ENCODE measurements at places on chromosomes 6 and 20.

DNA sequence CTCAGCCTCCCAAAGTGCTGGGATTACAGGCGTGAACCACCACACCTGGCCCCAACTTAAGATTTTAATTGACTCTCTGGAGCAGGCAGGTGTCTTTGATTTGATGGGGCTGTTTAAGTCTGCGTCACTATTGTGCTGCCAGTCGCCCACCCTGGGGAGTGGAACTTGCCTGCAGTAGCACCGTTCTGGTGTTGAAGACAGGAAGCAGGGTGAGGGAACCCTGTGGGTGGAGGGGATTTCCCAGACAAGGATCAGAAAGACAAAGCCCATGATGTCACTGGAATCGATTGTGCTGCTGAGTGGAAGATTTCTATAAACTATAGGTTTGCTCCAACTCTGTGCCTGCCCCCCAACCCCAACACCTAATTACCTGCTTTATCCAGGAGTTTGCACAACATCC, 11.0 kb downstream of the ALDH8A1 start:
- no peak for DNase-seq

DNA sequence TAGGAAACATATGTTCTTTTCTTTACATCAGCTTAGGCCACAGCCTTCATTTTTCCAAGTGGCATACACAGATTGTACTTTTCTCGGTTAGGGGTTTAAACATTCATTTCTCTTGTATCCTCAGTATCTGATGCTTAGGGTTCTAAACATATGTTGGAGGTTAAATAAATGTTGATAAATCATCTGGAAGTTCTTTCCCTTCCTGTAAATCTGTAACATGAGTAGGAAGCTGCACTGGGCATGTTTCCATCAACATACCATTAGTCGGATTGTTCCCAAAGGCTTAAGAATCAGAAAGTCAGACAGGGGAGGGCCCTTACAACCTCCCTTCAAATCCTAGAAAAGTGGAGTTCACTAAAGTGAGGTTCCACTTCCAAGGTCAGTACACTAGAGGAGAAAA, 54.8 kb upstream of the BCLAF1 start:
- no peak for DNase-seq

GRCh38 chr6:25016014-25016720, 80.4 kb upstream of the RIPOR2 start:
- no peak for DNase-seq

DNA sequence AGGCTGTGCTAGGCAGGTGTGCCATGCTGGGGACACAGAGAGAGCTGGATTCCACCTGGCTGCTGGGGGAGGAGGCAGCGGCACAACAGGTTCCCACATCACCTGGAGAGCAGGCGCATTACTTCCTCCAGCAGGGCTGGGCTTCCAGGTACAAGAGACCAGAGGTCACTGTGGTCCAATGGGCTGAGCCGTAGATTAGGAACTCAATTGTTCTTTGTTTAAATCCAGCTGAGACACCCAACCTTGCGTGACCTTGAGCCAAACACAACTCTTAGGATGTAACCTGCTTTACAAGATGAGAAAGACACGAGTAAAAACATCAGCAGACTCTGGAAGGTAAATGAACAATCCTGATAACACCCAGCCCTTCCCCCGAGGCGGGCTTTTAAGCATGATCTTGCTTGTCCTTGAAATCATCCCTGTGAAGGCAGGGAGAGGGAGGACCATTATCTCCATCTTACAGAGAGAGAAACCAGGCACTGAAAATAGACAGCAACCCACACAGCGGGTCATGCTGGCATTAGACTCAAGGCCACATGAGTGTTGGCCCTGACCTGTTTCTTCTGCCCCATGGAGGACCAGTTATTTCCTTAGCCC, 216.5 kb upstream of the RREB1 start:
- no peak for DNase-seq

GRCh38 chr6:156598855-156599180, 178.4 kb upstream of the ARID1B start:
- no peak for DNase-seq

DNA sequence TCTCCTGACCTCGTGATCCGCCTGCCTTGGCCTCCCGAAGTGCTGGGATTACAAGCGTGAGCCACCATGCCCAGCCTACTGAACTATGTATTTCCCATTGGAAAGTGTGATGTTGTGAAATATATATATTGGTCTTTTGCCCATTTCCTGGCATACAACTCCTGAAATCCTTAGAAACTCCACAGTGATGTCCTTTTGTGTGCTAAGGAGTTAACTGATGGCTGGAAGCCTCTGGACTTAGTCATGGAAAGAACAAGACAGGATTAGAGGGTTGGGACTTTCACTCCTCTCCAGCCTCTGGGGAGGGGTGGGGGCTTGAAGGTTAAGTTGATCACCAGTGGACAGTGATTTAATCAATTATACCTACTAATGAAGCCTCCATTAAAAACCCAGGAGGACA, 7.1 kb downstream of the PANK2 start:
- DNase-seq = no peak

- DNase-seq = no peak
Measured at GRCh38 chr20:23021541-23021940, 13.6 kb upstream of the SSTR4 start.

GRCh38 chr6:11126876-11127275, 15.4 kb upstream of the ERVFRD-1 start:
- no peak for DNase-seq

- DNase-seq = peak; percentile 51
Measured at GRCh38 chr20:10537850-10538480, 102.9 kb downstream of the SLX4IP start.

DNA sequence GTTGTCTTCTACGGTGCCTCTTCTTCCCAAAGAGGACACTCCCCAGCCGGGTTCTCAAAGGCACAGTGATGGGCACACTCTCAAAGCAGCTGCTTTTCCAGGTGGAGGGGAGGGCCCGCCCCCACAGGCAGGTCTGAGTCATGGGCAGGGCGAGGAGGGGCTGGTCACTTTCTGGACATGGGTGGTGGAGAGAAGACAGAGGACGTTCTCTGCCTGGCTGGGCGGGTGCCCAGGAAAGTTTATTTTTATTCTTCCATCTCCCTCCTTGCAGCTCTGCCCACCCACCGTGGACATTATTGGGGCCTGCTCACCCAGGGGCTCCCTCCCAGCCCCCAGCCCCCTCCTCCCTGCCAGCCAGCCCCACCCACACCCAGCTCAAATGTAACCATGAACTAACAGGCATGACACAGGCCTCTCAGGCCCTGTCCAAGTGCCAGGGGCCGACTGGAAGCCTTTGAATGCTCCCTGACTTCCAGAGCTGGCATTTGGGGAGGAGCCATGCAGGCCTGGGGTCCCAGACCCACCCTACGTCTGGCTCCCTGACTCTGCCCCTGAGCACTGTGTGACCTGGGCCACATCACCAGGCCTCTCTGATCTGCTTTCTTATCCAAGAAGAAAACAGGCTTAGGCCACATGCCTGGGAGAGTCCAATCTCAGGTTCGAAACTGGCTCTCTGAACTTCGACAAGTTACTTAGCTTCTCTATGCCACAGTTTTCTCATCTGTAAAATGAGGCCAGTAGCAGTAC, 8.0 kb downstream of the TGM2 start:
- peak; percentile 42 for DNase-seq

GRCh38 chr6:45169815-45170214, 158.3 kb upstream of the RUNX2 start:
- no peak for DNase-seq

- peak; percentile 88 for DNase-seq
Measured at GRCh38 chr6:84764332-84765049, at the start of gene TBX18. TSS of gene TBX18 (minus strand) at chr6:84764598. CDS start at chr6:84764181, 417 bp downstream.

DNA sequence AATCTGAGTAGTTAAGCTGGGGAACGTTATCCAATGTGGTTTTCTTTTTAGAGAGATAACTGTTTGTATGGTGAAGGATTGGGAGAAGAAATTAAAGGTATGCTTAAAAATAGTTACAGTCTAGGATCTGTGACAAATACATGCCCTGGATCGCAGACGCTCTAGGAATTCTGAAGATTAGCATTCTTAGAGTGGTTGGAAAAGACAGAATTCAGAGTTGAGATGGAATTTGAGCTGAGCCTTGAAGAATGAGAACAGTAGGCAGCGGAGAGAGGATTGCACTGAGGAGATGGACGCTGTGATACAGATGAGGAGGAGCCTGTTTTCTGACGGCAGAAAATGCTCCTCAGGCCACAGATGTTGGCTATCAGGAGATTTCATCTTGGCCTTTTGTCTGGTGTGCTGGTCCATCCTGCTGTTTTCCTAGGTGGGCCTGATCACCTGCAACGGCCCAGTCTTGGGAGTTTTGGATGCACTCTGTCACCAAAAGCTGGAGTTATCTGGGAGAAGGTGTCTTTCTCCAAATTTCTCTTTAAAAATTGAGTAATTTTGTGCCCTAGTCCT, 48.3 kb upstream of the KIF25 start:
- no peak for DNase-seq

- no peak for DNase-seq
Measured at GRCh38 chr20:10721137-10721896, 47.5 kb upstream of the JAG1 start.

DNA sequence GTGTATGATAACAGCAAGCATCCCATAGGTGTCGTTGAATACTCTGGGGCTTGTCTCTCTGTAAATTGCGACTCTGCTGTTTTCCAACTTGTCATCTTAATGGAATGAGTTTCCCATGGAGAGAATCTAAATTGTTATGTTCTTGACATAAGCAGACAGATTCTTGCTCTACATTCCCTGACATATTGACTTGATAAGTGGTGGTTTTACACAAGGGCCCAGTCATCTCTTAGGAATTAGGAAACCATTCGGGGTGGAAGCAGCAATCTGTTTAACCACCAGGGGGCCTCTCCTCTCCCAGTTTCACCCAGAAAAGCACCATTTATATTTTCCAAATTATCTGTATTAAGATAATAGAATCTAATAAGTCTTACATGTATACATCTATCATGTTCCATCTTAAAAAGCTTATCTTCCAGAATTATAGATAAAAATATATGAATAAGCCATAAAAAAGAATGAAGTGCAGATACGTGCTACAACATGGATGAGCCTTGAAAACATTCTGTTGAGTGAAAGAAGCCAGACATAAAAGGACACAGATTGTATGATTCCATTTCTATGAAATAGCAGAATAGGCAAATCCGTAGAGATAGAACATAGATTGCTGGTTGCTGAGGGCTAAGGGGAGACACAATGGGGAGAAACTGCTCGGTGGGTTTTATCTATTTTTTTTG, 23.1 kb upstream of the MROH8 start:
- peak; percentile 81 for DNase-seq

DNA sequence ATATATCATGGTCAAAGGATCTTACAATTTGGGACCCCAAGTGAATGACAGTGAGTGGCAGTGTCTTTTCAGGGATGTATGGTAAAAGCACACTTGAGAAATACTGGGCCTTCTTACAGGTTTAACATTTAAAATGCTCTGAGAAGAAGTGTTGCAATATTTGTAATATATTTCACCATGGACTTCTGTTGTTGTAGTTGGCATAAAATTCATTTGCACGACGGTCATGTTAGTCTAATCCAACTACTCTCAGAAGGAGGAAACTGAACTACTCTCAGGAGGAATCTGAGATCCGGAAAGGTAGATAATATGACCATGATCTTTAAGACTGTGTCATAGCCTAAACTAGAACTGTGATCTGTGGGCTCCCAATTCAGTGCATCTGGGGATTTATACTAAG, 700.1 kb downstream of the HDGFL1 start:
- no peak for DNase-seq

- DNase-seq = peak; percentile 62
Measured at GRCh38 chr20:49323622-49324238, 45.9 kb upstream of the ZNFX1 start.

GRCh38 chr6:117974914-117975627, 68.0 kb downstream of the SLC35F1 start:
- no peak for DNase-seq

GRCh38 chr20:20752712-20753111, 40.3 kb upstream of the RALGAPA2 start:
- DNase-seq = no peak

- no peak for DNase-seq
Measured at GRCh38 chr6:3584606-3585005, 127.8 kb upstream of the SLC22A23 start.

GRCh38 chr20:4918473-4918872, 82.8 kb downstream of the SLC23A2 start:
- no peak for DNase-seq

DNA sequence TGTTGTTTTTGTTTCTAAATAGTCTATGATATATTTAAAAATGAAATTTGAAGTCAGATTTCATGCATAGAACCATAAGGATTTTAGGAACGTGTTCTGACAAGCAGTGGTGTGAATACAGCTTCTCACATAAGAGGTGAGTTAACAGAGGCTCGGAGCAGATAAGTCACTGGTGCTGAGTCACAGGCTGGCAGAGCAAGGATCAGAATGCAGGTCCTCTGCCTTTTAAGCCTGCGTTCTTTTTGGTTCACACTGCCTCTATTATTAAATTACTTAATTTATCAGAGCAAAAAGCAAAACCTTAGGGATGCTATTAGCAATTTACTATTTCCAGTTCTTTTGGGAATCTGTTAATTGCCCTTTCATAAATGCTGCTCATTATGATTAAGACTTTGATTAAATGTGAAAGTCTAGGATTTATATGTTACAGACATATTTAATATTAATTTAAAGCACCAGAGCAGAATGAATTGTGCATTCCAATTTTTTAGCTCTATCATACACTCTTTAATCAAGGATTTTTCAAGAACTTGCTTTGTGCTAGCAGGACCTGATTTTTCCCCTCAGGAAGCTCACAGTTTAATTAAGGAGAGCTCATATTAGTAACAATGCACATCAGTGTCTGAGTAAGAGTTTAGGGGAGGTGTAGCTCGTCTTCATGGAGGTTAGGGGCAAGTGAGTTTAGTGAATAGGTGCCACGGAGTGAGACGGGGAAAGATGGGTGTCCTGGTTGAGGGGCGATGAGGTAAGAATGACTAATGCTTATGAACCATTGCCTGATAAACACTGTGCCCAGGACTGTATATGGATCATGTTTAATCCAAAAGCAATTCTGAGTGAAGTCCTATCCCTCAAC, 212.7 kb upstream of the AGPAT4 start:
- peak; percentile 78 for DNase-seq

DNA sequence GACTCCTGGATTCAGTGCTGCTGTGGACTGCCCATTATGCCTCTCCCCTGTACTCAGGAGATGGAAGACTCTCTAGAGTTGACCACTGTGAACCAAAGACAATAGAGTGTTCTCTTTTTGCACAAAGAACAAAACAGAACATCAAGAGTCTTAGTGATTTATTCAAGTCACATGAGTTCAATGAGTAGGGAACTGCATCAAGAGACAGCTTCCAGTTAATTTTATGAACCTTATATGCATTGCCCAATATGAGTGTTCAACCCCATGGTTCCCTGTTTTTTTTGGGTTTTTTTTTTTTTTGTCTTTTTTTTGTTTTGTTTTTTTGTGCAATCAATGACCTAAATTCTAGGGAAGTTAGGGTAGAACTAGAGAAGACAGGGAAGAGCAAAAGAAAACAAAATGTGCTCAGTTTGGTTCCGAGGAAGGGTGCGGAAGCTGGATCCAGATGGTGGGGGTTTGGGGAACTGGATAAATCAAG, 224.3 kb downstream of the MAFB start:
- DNase-seq = no peak

Measured in urothelium cell line (cell line).